Activated naive CD8-positive, alpha-beta T cell treated with anti-CD3 and anti-CD28 coated beads for 36 hours (primary cell): ENCODE measurements at places on chromosomes 1 and 21. TPM values are rescaled to one million over a fixed set of nuclear protein-coding genes. Genes with fewer than 3 reads are reported as not detected.

DNA sequence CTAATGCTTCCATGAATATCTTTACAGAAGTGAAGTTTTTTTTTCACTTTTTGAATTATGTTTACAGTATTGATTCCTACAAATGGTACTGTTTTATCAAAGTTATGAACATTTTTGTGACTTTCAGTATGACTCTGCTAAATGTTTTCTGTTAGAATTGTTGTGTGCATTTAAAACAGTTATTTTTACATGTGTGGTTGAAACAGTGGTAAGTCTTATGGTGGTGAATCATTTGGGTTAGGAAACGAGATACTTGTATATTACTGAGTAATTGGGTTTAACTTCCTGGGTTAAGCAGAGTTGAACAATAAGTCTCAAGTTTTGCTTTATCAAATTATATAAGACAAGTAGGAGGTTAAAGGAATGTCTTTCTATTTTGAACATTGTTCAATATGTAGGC, 66.8 kb downstream of the VPS13D start:
- no peak for DNase-seq

DNA sequence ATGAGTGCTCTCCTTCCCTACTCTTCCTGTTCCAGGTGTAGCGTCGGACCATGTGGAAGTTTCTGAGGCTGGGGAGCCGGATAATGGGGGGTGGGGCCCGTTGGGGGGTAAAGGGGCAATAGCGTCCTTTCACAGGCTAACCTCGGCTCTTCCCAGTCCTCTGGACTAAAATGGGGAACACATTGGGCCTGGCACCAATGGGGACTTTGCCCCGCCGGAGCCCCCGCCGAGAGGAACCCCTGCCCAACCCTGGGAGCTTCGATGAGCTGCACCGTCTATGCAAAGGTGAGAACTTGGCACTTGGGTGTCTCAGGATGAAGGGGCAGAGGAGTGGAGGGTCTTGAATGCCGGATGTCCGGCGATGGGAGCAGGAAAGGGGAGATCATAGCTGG, 456 bp downstream of the TOMM40L start:
- DNase-seq: no peak

GRCh38 chr1:28896609-28896986, 17.8 kb upstream of the EPB41 start:
- no peak for DNase-seq

Gene TCP10L
- total RNA-seq: 0.52 TPM

Gene HSPB7
- not detected for total RNA-seq

Gene SLC2A1
- 114 TPM for total RNA-seq

Gene SLC19A1
- total RNA-seq: 64.0 TPM

Gene LRRC47
- total RNA-seq: 47.5 TPM
